ENCODE measurements at places on chromosomes 12 and 14.

DNA sequence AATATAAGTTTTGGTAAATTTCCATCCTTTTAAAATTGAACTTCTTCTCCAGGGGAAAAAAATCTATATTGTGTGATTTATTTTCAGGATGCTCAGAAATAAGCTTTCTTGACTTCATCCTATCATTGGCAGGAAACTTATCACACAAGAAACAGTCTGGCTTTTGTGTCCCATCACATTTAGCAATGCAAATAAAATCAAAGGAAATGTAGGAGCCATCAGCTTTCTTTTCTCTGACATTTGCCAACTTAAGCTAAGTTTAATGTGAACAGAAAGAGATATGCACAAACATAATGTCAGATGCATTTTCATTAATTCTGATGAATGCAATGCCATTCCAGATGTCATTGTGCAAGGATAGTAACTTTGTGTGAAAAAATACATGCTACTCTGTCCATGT is 56.6 kb downstream of the LIN7A start:
- no peak for DNase-seq

- no peak for DNase-seq
Measured at GRCh38 chr14:25237845-25238244, 187.9 kb upstream of the STXBP6 start.

DNA sequence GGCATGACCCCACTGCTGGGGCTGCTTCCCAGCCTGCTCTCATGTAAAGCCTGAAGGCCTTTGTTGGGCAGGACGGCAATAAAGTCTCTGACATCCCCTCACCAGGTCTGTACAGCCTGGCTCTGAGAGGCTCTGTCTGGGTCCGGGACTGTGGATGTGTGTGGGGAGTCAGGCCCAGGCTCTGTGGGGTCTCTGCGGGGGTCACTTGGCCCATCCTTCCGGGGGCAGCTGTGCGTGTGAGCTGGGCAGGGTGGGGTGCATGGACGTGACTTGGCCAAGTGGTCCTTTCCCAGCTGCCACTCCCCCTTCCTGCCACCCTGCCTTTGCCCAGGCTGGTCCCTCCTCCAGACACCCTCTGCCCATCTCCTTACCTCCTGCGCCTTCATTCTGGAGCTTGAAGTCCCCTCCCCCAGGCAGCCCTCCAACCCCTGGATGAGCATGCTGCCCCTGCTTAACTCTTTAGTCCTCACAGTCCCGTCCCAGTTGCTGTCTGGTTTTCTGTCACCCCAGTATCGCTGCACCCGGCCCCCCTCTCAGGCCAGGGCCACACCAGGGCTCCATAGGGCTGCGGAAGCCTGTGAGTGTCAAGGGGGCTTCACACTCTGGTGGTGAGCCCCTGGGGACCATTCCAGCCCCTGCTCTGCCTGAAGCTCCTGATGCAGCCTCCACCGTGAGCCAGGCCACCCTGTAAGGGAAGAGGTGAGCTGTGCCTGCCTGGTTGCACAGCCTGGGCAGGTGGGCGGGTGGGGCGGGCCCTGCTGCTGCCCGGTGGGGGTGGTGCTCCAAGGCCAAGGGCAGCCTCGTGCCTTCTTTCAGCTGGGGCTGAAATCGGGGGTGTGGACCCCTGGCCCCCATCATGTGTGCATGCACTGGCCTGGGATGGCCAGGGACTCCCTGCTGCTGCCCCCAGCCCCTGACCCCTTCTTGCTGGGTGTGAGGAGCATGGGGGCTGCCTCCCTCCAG is 25.5 kb upstream of the KIF26A start:
- DNase-seq = no peak

- DNase-seq = no peak
Measured at GRCh38 chr14:28515571-28515970, 251.0 kb upstream of the FOXG1 start.

- no peak for DNase-seq
Measured at GRCh38 chr14:86613126-86613525, 1083.2 kb downstream of the FLRT2 start.

DNA sequence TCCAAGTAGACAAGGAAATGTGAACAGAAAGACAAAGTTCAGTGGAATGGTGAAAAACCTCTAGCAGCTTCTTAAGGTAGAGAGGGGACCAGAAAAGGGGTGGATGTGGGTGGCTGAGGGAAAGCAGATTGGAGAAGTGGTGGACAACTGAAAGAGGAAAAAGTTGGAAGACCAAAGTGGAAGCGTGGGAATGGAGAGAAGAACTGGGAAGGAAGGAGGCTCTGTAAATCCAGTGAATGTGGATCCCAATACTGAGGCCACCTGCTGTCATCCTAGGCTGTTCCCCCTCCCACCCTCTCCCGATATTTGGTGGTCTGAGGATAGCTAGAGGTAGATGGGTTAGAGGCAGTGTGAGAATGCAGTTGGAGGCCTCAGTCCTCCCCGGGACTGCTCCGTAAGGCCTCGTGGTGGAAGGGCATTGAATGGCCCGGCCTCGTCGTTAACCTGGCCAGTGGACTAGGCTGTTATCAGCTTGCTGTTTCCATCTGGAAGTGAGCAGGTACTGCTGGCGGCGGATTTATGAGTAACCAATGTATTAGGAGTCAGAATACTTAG is 822 bp upstream of the POU6F1 start:
- no peak for DNase-seq

GRCh38 chr12:3200814-3201233 is 123.6 kb downstream of the TSPAN9 start:
- no peak for DNase-seq

- no peak for DNase-seq
Measured at GRCh38 chr14:91032248-91032647, 28.2 kb downstream of the RPS6KA5 start.

GRCh38 chr14:65832431-65833266 is 420.1 kb downstream of the FUT8 start:
- no peak for DNase-seq

DNA sequence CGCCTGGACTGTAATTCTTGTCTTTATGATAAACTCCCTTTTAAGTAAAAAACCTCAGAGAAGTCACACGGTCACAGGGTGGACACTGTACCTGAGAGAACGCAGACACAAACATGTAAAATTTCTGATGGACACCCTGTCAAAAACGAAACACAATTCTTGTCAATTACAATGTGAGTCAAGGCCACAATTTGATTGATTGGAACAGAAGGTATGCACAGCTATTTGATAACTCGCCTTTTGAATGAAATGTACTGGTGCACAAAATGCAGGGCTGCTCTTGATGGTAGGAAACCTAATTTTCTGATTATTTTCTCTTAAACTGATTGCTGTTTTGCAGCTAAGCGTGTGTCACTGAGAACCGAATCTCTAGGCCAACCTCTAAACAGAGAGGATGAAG is 9.2 kb downstream of the DNAH10 start:
- no peak for DNase-seq

- DNase-seq = no peak
Measured at GRCh38 chr12:26800858-26801257, 32.1 kb downstream of the ITPR2 start.

GRCh38 chr14:69224946-69225345 is 33.6 kb downstream of the EXD2 start:
- DNase-seq = no peak

- no peak for DNase-seq
Measured at GRCh38 chr12:122096591-122097149, 18.1 kb downstream of the MLXIP start.

- no peak for DNase-seq
Measured at GRCh38 chr12:96444399-96444798, 44.2 kb upstream of the CDK17 start.

DNA sequence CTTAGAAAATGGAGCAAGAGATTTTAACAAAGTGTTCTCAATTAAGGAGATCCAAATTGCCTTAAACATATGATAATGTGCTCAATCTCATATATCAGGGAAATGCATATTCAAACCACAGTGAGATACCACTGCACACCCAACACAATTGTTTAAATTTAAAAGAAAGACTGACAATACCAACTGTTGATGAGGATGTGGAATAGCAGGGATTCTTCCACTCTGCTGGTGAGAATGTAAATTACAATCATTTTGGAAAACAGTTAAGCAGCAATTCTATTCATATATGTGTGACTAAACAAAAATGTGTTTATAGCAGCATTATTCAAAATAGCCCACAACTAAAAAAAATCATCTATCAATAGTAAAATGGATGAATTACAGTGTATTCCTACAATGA is 144.2 kb downstream of the KICS2 start:
- DNase-seq = no peak

- no peak for DNase-seq
Measured at GRCh38 chr12:34363050-34363673, 340.9 kb downstream of the ALG10 start.

GRCh38 chr12:15728118-15728598 is 61.0 kb downstream of the EPS8 start:
- DNase-seq = no peak

Data from cortex of kidney (tissue), 1 donor.